Spinal cord (tissue), 10 donors: ENCODE measurements at places on chromosomes 5 and 9. TPM values are rescaled to one million over a fixed set of nuclear protein-coding genes. Genes with fewer than 3 reads are reported as not detected.

GRCh38 chr9:123324767-123325183, 31.2 kb upstream of the CRB2 start:
- DNase-seq: no peak

- DNase-seq: no peak
Measured at GRCh38 chr9:42388846-42389245, 205.4 kb downstream of the SPATA31A6 start.

DNA sequence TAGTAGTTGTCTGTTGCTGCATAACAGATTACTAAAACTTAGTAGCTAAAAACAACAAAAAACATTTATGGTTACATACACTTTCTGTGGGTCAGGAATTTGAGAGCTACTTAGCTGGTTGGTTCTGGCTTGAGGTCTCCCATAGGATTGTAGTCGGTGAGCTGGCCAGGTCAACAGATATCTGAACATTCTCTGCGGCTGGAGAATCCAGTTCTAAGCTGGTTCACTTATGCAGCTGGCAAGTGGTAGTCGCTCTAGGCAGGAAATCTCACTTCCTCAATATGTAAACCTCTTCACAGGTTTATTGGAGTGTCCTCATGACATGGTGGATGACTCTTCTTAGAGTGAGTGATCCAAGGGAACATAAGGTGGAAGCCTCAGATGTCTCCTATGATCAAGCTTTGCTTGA, 65.7 kb upstream of the TNFAIP8 start:
- no peak for DNase-seq

- DNase-seq: no peak
Measured at GRCh38 chr9:68609901-68610415, 69.3 kb upstream of the TMEM252 start.

DNA sequence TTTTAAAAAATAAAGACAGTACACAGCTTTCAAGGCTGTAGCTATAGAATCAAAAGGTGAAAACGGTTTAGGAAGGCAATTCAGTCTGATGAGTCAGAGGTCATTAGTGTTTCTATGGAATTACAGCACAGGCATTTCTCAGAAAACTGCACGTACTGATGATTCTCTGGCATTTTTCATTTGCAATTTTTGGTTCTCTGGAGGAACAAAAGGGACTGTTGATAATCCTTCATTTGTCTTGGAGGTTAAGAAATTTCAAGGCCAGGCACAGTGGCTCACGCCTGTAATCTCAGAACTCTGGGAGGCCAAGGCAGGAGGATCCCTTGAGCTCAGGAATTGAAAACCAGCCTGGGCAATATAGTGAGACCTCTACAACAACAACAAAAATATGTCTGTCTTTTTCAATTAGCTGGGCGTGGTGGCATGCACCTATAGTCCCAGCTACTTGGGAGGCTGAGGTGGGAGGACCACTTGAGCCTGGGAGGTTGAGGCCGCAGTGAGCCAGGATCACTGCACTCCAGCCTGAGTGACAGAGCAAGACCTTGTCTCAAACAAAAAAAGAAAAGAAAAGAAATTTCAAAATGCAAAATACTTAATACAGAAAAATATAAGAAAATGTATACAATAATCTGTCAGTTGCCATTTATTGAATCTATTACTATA, 27.3 kb downstream of the NR6A1 start:
- no peak for DNase-seq

DNA sequence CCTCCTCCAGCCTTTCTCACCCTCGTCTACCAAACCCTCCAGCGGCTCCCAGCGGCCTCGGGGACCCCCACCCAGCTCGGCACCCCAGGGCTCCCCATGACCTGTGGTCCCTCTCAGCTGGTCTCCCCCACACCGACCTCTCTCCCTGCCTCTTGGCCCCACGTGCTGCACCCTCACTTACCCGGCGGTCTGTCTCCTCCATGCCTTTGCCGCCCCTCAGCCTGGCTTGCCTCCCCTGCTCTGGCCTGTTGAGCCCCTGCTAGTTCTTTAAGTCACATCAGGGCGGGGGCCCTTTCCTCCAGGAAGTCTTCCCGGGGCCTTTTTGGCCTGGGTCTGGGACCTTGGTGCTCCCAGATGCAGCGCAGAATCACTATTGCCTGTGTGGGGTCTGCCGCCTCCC, 81.5 kb downstream of the LMX1B start:
- DNase-seq: no peak

C9 gene
- polyA plus RNA-seq: not detected

DNA sequence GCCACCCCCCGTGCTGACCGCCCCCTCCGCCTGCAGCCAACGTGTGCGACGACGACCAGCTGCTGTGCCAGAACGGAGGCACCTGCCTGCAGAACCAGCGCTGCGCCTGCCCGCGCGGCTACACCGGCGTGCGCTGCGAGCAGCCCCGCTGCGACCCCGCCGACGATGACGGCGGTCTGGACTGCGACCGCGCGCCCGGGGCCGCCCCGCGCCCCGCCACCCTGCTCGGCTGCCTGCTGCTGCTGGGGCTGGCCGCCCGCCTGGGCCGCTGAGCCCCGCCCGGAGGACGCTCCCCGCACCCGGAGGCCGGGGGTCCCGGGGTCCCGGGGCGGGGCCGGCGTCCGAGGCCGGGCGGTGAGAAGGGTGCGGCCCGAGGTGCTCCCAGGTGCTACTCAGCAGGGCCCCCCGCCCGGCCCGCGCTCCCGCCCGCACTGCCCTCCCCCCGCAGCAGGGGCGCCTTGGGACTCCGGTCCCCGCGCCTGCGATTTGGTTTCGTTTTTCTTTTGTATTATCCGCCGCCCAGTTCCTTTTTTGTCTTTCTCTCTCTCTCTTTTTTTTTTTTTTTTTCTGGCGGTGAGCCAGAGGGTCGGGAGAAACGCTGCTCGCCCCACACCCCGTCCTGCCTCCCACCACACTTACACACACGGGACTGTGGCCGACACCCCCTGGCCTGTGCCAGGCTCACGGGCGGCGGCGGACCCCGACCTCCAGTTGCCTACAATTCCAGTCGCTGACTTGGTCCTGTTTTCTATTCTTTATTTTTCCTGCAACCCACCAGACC, 80.2 kb downstream of the NTNG2 start:
- DNase-seq: no peak

GRCh38 chr5:32170303-32171151, 3.6 kb downstream of the GOLPH3 start:
- DNase-seq: no peak

GRIN1 gene
- 207 TPM for polyA plus RNA-seq

PCDHB3 gene
- polyA plus RNA-seq: 2.8 TPM

GRCh38 chr9:3457175-3457574, 68.6 kb downstream of the RFX3 start:
- no peak for DNase-seq

CCL28 gene
- 2.4 TPM for polyA plus RNA-seq

PCDHA12 gene
- polyA plus RNA-seq: 4.8 TPM

DNA sequence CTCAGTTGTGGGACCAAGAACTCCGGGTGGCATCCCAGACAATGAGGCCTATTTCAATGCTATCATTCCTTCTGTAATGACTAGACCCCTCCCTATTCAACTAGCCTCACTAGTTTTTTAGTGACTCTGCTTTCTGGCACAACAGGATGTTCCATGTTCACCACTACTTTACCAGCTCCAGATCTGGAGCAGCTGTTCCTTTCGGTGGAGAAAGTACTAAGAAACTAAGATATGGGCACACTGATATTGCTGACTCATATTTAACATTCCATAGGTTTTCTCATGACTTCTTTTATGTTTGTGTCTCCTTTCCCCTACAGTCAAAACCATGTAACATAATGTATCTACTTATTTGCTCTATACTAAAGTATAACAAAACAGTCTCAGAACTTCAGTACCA, 24.1 kb downstream of the IL33 start:
- DNase-seq: no peak
